ENCODE measurements at places on chromosomes 6 and 20.

DNA sequence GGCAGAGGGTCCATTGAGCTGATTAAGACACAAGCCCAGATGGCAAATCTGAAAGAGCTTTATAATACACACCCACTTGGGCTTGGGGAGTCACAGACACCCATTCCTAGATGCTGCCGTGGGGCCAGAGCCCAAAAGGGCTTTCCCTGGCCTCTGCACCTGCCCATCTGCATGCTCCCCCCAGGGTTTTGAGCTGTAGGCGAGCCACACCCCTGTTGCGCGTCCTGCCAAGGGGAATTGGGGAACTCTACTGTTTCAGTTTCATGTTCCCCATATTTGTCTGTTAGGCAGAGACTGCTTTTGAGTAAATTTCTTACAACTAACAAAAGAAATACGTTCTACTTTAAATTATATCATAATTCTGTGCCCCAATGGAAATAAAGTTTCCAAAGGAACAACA lies 52.9 kb upstream of the FNDC1 start:
- DNase-seq: no peak

- DNase-seq: no peak
Measured at GRCh38 chr6:1756472-1757129, 146.9 kb downstream of the FOXC1 start.

DNA sequence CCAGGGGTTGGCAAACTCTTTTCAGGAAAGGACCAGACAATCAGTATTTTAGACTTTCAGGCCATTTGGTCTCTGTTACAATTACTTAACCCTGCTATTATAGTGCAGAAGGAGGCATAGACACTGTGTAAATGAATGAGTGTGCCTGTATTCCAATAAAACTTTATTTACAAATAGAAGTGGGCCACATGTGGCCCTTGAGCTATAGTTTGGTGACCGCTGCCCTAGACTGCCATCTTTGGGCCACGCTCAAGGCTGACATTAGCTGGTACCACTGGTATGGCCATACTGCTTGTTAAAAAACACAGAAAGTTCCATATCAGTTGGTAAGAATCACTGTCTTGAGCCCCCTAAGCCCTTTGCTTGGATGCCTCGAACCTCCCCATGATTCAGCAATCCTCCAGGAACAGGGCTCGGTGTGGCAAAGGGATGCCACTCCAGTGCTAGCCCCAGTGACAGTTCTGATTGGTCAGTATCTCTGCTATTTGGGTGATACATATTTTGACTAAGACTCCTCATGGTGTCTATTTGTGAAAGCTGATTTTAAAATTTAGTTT lies 23.3 kb upstream of the SNRNP48 start:
- no peak for DNase-seq

GRCh38 chr6:120736740-120737139 lies 597.5 kb downstream of the TBC1D32 start:
- DNase-seq: no peak

DNA sequence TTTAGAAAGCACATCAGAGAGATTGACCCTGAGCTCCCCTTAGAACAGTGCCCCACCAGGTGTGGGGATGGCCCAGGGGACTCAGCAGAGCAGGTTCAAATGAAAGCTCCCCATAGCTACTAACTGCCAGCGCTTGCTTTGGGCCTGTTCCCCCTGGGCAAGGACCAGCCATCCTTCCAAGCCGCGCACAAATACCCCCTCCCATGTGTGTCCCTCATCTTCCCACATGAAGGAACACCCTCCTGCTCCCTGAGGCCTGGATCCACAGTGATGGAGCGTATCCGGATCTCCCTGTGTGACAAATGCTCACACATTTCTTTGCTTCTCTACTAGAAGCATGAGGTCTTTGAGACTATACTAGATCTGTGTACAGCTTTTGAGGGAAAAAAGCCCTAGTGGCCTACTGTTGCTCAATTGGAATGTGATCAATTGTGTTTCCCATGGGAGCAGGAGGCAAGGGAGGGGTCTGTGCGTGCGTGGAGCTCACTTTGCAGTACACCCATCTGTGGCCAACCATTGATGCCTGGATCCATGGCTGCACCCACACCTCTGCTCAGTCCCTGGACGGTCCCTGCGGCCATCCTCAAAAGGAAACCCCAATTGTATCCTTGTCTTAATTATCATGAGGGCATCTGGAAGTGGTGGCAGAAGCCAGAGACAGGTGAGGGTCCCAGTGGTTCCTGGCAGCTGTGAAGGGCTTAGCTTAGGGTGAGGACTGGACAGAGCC lies 1.4 kb upstream of the RAET1G start:
- no peak for DNase-seq

- no peak for DNase-seq
Measured at GRCh38 chr6:142478117-142478516, 176.3 kb downstream of the ADGRG6 start.

- no peak for DNase-seq
Measured at GRCh38 chr6:30836431-30836866, 47.9 kb upstream of the DDR1 start.

DNA sequence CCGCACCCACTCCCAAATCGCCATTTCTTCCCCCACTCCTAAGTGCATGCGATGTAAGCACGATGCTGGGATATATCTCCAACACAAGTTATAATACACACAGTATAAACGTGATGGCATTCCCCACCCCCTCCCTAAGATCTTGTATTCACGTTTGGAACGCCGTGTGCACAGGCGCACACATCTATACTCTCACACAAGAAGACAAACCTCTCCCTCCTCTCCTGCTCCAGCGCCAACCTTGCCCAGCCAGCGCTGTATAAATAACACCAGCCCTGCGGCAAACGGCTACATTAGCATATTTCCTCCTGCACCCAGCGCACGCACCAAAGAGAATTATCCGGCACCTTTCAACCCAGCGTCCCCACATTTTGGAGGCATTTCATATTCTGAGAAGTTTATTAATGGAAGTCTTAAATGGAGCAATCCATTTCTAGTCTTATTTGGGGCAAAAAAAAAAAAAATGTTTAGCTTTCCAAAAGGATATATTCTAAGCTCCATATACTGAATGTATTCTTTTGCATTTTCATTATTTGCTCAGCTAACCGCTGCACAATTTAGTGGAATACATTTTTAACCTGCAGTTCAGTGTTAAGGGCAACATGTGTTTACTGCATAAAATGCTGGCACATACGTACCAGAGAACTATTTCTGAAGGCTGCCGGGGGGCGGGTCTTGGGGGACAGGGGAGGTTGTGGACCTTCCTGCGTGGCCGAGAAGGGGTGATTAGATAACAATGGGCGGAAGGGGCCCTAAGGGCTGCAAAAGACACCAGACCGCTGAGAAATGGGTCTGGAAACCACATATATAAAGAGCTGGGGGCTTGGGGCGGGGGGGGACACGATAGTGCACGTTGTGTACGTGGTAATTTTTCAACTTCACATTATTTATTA lies 1.1 kb upstream of the SLC22A23 start:
- DNase-seq: peak; percentile 59

GRCh38 chr6:170295510-170296422 lies 4.9 kb upstream of the DLL1 start:
- DNase-seq: no peak

DNA sequence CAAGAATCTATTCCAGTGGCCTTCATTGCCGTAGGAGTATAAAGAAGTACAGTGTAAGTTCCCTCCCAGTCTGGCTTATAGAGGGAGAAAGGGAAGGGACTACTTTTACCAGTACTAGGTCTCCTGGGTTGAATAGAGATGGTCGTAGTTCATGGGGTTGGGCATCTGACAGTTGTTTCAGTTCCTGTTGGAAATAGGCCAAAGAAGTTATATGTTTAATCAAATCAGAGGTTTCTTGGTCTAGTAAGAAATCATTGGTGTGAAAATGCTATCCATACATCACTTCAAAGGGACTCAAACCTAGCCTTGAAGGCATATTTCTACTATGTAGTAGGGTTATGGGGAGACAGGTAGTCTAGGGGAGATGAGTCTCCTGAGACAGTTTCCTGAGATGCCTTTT lies 45.6 kb upstream of the MAN1A1 start:
- DNase-seq: no peak

DNA sequence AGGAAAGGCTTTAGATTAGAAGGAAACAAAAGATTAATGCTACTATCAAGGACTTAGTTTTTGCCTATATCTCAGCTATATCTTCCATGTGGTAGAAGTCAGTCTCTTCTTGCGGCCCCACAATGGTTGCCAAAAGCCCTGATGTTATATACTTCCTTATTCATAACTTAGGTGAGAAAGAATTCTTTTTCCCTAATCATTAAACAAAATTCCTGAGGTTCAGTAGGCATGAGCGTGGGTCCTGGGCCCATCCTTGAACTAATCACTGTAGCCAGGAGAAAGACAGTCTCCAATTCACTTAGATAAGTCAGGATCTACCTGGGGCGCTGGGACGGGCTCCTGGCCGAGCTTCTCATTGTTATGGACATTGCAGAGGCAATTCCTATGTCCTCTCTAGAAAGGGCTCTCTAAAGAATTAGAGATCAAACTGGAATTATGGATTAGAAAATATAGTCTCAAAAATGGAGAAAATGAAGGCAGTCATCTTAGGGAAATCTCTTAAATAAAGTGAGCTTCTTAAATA lies 134.3 kb downstream of the KIF6 start:
- DNase-seq: no peak

- no peak for DNase-seq
Measured at GRCh38 chr6:110114004-110114403, 65.5 kb downstream of the WASF1 start.

GRCh38 chr6:161578478-161578877 lies 304.6 kb upstream of the AGPAT4 start:
- no peak for DNase-seq

- DNase-seq: no peak
Measured at GRCh38 chr20:8144282-8145245, 12.5 kb downstream of the PLCB1 start.

GRCh38 chr6:121434037-121434770 lies 1.2 kb upstream of the GJA1 start:
- no peak for DNase-seq
